ENCODE measurements at places on chromosomes 1 and 21.

DNA sequence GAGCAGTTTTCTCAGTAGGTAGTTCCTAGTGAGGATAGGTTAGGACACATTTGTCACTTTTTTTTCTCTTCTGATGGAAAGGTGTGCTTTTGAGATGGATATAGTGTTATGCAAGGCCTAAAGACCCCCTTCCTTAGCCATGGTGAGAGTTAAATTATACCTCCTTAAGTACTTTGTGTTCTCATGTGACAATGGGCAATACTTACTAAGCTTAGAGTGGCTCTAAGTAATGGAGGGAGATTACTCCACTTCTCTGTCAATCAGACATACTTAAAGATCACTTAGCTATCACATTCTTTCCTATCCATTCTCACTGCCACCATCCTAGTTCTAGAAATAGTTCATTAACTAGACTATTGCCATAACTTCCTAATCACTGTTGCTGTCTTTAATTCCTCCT lies 265.6 kb downstream of the PBX1 start:
- no peak for DNase-seq

- no peak for DNase-seq
Observed at GRCh38 chr1:4657960-4658541, 3.6 kb downstream of the AJAP1 start.

GRCh38 chr1:226657895-226658545 lies 81.1 kb downstream of the ITPKB start:
- peak; percentile 75 for DNase-seq

DNA sequence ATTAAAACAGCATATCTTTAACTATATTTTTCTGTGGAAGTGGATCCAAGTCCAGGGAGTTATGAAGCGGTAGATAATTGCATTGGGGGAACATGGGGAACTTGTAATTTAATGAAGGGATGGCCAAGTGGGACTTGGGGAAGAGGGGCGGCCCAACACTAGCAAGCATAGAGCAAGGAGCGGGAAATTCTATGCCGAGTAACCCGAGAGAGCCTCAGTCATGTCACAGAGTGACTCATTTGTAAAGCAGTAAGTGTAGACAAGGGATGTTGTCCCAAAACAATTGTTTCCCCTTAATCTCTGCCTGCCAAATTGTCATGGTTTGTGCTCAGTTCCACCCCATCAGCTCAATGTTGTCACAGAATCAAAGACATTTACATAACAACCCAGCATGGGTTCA lies 620.1 kb downstream of the AJAP1 start:
- no peak for DNase-seq

DNA sequence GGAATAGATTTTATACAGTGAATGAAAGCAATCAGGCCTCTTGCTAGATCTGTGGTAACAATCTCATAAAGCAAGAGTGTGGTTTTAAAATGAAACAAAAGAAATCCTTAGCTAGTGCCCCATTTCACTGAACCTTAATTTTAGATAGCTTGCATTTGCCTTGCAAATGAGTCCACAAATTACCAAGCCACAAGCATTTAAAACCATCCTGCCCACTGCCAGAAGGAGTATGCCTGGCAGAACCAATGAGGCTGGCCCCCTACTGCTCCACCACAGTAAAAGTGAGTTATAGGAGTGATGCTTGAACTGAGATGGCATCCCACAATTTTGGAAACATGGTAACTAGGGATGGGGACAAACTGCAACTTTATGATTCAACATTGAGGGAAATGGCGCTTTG lies 206.4 kb upstream of the LMO4 start:
- DNase-seq: no peak

DNA sequence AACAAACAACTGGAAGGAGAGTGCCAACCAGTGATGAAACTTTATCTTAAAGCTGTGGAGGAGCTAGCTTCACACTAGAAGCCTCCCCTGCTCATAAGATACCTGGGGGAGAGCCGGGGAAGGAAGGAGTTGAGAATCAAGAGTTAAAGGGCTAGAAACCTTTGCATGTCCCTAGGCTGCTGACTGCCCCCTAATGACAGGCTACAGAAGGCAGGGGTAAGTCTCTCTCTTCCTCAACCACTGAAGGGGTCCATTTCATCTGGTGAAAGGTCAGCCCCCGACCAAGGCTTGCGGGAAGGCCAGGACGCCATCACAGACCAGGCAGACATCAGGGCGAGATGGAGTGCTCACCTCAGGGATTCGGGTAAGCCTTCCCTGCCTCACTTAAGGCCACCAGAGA lies 65.6 kb upstream of the GRHL3 start:
- no peak for DNase-seq

GRCh38 chr1:62391369-62391971 lies 45.4 kb upstream of the USP1 start:
- DNase-seq: no peak

GRCh38 chr1:35151220-35151619 lies 41.7 kb downstream of the SFPQ start:
- no peak for DNase-seq

DNA sequence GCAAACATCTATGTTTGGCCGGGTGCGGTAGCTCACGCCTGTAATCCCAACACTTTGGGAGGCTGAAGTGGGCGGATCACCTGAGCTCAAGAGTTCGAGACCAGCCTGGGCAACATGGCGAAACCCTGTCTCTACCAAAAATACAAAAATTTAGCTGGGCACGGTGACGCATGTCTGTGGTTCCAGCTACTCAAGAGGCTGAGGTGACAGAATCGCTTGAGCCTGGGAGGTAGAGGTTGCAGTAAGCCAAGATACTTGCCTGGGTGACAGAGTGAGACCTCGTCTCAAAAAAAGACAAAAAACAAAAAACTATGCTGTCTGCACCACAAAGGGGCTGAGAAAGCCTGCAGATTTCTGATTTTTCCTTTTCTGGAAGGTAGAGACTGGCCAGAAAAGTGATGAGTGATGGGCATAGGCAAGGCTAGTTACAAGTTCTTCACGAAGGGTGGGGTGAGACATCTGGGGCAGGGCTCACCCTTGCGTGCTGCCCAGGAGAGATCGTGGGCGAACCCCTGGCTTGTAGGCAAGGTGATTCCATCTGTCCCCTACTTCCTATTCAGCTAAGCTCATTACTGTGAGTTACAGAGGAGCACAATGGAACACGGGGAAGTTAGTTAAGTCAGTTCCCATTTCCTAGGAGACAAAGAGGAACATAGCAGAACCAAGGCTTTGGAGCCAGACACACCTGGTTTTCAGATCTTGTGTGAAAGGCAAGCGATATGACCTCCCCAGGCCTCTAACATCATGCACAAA lies 3.2 kb downstream of the SLC2A1 start:
- no peak for DNase-seq

DNA sequence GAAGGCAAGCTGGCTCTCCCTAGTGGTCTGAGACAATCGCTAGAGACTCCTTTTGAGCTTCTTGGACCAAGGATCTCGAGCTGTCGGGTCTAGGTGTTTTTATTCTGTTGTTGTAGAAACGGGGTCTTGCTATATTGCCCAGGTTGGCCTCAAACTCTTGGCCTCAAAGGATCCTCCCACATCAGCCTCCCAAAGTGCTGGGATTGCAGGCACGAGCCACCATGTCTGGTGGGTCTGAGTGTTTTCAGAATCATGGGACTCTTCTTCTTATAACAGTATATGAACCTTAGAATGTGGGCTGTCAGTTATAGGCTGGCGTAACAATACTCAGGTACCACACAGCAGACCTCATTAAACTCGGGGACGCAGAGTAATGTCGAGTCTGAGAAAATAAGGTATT lies 33.1 kb downstream of the DNAJC11 start:
- DNase-seq: no peak

DNA sequence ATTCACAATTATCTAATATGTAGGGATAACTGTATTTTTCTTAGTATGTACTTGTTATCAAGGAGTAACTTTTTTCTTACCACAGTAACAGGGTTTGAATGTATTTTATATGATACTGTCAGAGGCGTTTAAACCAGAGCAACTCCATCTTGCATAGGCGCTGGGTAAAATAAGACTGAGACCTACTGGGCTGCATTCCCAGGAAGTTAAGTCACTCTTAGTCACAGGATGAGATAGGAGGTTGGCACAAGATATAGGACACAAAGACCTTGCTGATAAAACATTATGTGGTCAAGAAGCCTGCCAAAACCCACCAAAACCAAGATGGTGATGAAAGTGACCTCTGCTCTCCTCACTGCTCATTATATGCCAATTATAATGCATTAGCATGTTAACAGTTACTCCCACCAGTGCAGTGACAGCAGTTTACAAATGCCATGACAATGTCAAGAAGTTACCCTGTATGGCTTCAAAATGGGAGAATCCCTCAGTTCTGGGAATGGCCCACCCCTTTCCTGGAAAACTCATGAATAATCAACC lies 64.8 kb downstream of the RPE65 start:
- DNase-seq: no peak

DNA sequence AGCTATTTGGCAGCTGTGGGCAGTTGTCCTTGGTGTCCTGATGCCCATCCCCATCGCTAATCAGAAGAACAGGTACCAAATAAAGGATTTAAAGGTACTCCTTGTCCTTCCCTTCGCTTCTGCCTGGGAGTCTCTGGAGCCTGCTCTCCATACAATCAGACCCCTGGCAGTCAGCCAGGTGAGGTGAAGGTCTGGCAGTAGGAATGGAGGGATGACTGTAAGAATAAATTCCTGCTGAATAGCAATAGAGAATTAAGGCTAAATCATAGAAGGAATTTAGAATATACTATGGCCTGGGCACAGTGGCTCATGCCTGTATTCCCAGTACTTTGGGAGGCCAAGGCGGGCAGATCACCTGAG lies 9.2 kb downstream of the THBS3 start:
- DNase-seq: no peak

DNA sequence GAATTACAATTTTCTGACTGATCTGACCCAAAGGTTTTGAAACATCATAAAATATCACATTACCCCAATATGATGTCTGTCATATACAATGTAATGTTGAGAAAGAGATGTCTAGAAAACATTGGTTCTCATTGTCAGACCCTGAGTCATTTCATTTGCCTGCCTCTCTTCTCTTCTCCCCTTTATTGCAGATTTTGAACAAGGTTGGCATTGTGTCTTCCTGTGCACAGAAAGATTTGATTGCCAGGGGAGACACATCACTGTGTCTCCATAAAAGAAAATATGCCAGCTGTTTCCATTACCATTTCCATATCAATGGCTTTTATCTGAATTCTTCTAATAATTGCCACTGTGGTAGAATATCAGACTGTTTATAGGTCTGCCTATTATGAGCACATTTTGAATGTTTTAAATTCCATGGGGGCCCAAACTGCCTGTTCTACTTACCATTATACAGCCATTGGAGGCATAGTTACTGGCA lies 65.6 kb downstream of the IFI44 start:
- DNase-seq: no peak

DNA sequence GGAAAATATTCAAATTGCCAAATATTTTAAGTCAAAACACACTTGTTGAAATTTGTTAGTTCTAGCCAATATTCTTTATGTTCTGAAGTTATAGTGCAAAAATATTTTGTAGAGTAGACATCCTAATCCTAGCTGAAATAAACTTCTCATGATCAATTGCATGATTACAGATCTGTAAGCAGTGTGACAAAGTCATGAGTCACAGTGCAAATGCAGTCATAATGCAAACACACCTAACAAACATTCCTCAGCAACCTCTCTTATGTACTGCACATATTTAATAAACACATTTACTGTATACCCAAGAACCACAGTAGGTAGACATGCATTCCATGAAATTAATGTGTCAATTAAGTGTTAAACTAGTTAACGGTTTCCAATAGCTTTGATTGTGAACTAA lies 1857.4 kb downstream of the NCAM2 start:
- no peak for DNase-seq

GRCh38 chr1:43731867-43732531 lies 24.7 kb downstream of the ST3GAL3 start:
- DNase-seq: no peak

GRCh38 chr1:185966471-185966870 lies 232.3 kb downstream of the HMCN1 start:
- DNase-seq: no peak

DNA sequence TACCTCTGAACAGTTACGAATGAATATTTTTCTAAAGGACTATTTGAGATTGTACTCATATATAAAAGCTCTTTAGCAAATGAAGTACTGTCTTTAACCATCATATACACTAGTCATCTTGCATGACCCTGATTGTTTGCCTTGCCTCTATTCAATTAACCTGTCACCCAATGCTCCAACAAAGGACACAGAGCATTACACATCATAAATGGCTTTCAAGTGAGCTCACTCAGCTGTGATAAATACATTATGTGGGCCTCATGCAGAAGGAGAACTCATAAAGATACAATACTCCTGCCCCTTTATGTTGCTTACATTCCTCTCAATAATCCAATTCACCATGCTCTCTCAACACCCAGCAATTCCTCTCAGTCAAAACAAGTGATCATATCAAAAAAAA lies 993.0 kb upstream of the PRMT6 start:
- no peak for DNase-seq

DNA sequence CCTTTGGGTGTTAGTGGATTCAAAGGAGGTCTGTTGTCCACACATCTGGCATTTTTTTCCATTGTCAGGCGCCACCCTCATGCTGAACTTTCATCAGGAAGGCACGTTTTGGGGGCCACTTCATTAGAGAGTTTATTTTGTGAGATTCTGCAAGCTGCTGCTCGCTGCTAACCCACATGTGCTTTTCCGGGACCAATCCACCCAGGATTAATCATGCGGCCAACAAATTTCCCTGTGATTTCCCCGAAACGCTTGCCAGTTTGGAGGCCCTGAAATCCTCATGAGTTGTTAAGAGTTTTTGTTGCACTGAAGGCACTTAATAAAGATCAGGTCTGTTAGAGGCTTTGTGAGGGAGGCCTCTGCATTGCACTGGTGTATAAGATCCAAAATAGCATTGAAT lies 2.4 kb downstream of the PDPN start:
- no peak for DNase-seq

- no peak for DNase-seq
Observed at GRCh38 chr1:183021405-183022201, 1.6 kb upstream of the LAMC1 start.

DNA sequence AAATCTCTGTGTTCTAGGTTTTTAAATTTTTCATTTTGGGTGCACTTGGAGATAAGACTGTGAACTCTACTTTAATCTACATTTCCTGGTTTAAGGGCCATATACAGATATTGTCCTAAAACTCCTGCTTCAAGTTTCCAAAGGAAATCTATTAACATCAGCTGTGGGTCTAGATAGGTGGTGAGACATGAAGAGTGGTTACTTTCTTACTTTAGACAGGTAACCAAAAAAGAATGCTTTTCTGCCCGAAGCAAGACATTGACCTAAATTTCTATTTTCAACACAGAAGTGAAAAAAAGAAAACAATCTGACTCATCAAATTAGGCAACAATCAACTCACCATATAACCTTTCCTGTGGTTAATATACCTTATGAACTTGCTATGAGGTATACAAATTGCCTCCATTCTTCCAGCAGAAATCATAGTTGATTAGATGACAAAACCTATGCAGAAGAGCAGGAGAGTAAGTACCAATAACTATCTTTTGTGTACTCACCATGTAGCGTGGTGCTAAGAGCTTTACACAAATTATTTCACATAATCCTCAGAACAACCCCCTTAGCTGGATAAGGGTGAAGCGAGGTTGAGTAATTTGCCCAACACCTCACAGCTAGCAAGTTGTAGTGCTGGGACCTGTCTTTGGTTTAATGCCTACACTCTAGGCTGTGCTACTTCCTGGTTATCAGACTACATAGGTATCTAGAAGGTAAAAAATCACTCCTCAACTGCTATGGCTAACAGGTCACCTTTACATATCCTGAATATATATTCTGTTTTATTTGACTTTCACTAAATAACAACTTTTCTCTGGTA lies 23.4 kb upstream of the PTPN14 start:
- no peak for DNase-seq

All from NCI-H2107 (cell line).